Right ventricle myocardium inferior (tissue), 1 donor: ENCODE measurements at places on chromosomes 12 and 14. TPM values are rescaled to one million over a fixed set of nuclear protein-coding genes. Genes with fewer than 3 reads are reported as not detected.

The MLEC gene
- 128 TPM for total RNA-seq

The RIMKLB gene
- 12.5 TPM for total RNA-seq

The ZDHHC22 gene
- total RNA-seq = not detected

The KERA gene
- not detected for total RNA-seq

The C12orf50 gene
- total RNA-seq = 0.05 TPM

The TCL1B gene
- not detected for total RNA-seq

The NGB gene
- total RNA-seq = not detected

The EML5 gene
- 0.27 TPM for total RNA-seq

The P2RX2 gene
- total RNA-seq = not detected

The TOGARAM1 gene
- 20.5 TPM for total RNA-seq

The ENDOU gene
- total RNA-seq = not detected

The PIWIL1 gene
- total RNA-seq = not detected

The TMEM63C gene
- total RNA-seq = 2.7 TPM

The CACNB3 gene
- total RNA-seq = 6.0 TPM

The TAS2R43 gene
- total RNA-seq = not detected

The TAS2R10 gene
- not detected for total RNA-seq

The CCDC198 gene
- not detected for total RNA-seq

The SDSL gene
- 8.5 TPM for total RNA-seq

The BDKRB1 gene
- not detected for total RNA-seq

The ACVR1B gene
- total RNA-seq = 10.8 TPM

The CCDC196 gene
- not detected for total RNA-seq

The MGP gene
- total RNA-seq = 369 TPM

The ADCY4 gene
- total RNA-seq = 27.3 TPM

The LTB4R2 gene
- 0.57 TPM for total RNA-seq

The BIN2 gene
- 2.0 TPM for total RNA-seq

The TEDC1 gene
- 6.4 TPM for total RNA-seq

The GALNT6 gene
- total RNA-seq = 1.7 TPM

The OR4K13 gene
- total RNA-seq = not detected

The IL25 gene
- not detected for total RNA-seq

The B4GALNT3 gene
- 36.6 TPM for total RNA-seq

The PPP4R3A gene
- total RNA-seq = 47.4 TPM

The PPP2R3C gene
- total RNA-seq = 26.8 TPM

The SPIC gene
- total RNA-seq = not detected

The ZNF26 gene
- 4.4 TPM for total RNA-seq

The TIMM9 gene
- total RNA-seq = 24.1 TPM

The CBX5 gene
- 43.0 TPM for total RNA-seq

The GPR65 gene
- total RNA-seq = 0.62 TPM

The GPD1 gene
- total RNA-seq = 51.1 TPM

The JPH4 gene
- total RNA-seq = 0.24 TPM

The HHIPL1 gene
- 1.5 TPM for total RNA-seq

The NTS gene
- not detected for total RNA-seq

The MUCL1 gene
- total RNA-seq = not detected

The ANG gene
- total RNA-seq = 4.5 TPM

The TAS2R30 gene
- total RNA-seq = 0.27 TPM
